ENCODE measurements at places on chromosomes 6 and 20.

DNA sequence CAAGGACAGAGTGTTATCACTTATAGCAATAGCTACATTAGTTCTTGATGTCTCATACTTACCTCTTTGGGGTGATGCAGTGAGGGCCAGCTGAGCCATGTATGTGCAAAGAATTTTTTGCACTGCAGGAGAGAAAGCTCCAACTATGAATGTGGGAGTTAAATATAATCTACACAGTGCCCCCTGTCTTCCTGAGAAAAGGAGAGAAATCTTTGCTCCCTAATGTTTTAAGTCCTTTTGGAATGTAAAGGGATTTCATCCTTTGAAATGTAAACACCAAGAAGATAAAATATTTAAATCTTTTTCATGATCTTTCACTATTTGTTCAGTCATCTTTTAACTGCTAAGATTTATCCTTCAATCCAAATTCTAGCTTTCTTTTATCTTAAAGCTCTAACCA lies 822.1 kb downstream of the TENT5A start:
- DNase-seq = no peak

DNA sequence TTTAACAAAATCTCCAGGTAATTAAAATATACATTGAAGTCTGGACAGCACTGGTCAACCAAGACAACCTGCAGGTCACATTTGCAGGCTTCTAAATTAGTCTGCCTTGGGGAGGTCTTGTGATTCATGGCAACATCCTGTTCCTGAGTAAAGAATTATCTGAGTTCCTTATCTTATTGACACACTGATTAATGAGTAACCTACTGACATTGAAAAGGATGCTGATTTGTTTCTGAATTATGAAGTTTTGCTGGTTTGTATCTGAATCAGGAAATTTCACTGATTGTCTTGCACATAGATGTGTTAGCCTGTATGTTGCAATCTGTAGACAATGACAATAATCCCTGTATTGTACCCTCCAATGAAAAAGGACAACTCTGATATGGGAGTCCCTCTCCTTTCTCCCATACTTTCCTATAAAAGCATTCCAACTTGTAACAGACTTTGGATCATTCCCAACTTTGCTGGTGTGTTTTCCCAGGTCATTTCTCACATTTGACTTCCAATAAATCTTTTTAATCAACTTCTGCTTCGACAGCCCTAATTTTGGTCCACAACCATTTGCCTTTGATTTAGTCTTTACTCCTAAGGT lies 80.0 kb downstream of the LAMP5 start:
- DNase-seq = no peak

GRCh38 chr20:7856756-7857155 lies 83.5 kb downstream of the HAO1 start:
- DNase-seq = no peak

- DNase-seq = no peak
Observed at GRCh38 chr6:112304680-112305079, 42.5 kb upstream of the RFPL4B start.

GRCh38 chr6:166318227-166318626 lies 10.0 kb upstream of the PRR18 start:
- DNase-seq = no peak
